Activated naive CD8-positive, alpha-beta T cell treated with anti-CD3 and anti-CD28 coated beads for 36 hours (primary cell): ENCODE measurements at places on chromosomes 1 and 21. TPM values are rescaled to one million over a fixed set of nuclear protein-coding genes. Genes with fewer than 3 reads are reported as not detected.

GRCh38 chr1:179177615-179178014, 51.9 kb downstream of the ABL2 start:
- no peak for DNase-seq

DNA sequence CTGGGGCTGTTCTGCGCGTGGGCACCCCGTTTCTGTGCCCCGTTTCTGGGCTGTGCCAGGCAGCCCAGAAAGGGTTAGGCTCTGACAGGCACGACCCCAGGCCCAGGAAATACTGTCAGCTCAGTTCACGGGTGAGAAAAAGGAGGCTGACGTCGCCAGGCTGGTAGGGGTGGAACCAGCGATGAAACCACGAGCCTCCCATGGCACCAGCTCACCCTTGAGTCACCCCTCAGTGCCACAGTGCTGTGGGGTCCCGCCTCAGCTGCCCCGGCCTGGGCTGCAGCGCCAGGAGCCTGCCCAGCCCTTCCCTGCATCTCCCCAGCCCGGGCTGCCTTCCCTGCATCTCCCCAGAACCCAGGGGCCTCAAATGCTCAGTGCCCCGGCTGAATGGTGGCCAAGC, 11.5 kb downstream of the MEGF6 start:
- DNase-seq, result no peak

DNA sequence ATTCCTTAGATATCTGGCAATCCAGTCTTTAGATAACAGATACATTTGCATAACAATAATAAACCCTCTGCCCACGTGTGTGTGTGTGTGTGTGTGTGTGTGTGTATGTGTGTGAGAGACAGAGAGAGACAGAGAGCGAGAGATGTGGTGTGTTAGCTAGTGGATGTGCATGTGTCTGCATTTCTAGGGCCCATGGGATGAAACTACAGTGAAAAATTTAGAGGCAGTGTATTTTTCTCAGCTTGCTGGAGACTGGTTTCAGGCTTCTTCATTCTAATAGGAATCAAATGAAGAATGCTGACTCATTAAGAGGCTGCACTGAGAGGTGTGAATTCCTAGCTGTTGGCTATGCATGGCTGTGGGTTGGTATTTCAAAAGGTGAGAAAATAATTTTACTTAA, 303.2 kb downstream of the LMX1A start:
- no peak for DNase-seq

- DNase-seq, result peak; percentile 23
Observed at GRCh38 chr1:115828101-115829022, 12.6 kb downstream of the NHLH2 start.

GRCh38 chr1:161915051-161915503, 108.6 kb downstream of the OLFML2B start:
- peak; percentile 57 for DNase-seq

GRCh38 chr1:174191349-174191862, 32.1 kb downstream of the RABGAP1L start:
- no peak for DNase-seq

DNA sequence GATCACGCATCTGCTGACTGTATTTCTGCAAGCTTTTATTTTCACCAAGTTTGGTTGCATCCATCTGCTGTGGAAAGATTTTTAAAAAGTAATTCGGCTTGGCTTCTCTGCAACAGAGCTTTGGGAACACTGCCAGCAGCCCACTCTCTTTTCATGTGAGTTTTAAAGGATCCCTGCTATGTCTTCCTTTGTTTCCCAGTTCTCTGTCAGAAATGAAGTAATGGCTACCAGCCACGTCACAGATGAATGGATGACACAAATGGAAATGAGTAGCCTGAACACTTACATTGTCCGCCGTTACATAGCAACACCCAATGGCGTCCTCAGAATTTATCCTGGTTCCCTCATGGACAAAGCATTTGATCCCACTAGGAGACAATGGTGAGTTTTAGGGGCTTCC, 80.6 kb upstream of the RAVER2 start:
- DNase-seq, result no peak

- DNase-seq, result peak; percentile 57
Observed at GRCh38 chr1:116737855-116738321, 16.3 kb upstream of the CD2 start.

DNA sequence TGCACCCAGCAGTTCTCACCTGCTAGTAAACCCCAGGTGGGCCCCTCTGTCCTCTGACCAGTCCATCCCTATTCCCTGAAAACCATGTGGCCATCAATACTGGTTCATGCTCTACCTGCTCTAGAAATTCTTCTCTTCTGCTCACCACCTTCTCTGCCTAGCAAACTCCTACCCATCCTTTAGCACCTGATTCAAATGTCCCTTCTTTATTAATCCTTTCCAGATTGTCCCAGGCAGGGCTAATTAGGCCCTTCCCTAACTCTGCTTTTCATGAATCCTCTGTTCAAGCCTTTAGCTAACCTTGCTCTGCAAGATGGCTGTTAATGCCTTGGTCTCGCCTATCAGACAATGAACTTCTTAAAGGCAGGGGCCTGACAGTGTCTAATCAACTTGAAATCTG, 62.1 kb upstream of the TRABD2B start:
- DNase-seq, result no peak

DNA sequence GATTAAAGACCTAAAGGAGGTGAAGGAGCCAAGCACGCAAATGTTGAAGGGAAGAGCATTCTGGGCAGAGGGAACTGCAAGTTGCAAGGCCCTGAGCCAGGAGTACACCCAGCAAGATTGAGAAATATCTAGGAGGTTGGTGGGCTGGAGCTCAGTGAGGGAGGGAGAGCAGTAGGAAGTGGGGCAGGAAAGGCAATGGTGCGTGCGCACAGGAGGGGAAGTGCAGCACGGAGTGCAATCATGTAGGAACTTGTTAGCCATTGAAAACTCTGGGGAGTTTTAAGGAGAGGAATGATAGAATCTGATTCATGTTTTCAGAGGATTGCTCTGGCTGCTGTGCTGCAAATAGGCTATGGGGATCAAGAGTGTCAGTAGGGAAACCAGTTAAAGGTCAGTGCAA, 13.2 kb upstream of the IGSF3 start:
- DNase-seq, result no peak

- DNase-seq, result no peak
Observed at GRCh38 chr1:200857804-200858203, 15.0 kb upstream of the GPR25 start.

- no peak for DNase-seq
Observed at GRCh38 chr1:19367584-19368041, 55.5 kb downstream of the SLC66A1 start.

DNA sequence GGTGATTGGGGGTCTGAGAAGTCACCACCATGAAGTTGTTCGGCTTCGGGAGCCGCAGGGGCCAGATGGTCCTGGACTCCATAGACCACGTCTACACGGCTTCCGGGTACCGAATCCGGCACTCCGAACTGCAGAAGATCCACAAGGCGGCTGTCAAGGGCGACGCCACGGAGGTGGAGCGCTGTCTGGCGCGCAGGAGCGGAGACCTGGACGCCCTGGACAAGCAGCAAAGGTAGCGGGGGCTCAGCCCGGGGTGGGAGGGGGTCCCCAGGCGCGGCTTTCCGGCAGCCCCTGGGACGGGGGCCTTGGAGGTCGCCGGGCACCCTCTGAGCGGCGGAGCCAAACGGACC, 146.5 kb downstream of the LIPI start:
- no peak for DNase-seq

DNA sequence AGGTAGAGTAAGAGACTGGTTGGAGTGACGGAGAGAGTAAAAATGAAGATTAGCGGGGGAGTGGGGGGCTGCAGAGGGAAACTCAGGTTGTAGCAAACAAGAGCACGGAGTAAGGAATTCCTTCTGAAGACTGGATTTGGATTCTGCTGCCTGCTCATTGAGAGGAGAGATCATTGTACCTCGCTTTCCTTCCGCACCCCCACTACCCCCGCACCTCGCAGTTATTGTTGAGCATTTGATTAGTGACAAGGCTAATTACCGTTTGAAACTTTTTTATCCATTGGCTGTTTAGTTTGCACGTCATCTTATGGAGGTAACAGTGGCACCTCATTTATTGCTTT, 463 bp downstream of the PRPF3 start:
- DNase-seq, result no peak

ITLN2 gene
- not detected for total RNA-seq

NUAK2 gene
- 1.7 TPM for total RNA-seq

LRIF1 gene
- total RNA-seq, result 14.6 TPM

TXNIP gene
- total RNA-seq, result 231 TPM
